Mammary epithelial cell (primary cell): ENCODE measurements at places on chromosomes 5 and 9.

- DNase-seq = no peak
Measured at GRCh38 chr5:133341296-133341695, 271.0 kb downstream of the FSTL4 start.

DNA sequence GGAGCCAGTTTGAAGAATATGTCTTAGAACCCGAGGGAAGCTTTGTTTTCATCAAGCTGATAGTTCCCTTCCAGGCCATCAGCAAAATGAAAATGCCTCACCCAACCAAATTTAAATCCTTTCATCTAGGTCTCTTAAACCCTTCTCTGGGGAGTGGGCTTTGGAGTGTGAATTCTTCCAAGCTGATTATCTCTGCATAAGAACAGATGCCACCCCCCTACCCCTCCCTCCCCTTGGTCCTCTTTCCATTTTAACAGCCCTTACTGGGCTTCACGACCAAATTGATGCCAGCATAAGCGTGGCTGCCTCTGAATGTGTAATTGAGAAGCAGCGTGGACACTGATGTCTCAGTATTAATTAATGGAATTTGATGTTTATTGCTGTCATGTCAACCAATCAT is 509.7 kb upstream of the CLINT1 start:
- DNase-seq = no peak

DNA sequence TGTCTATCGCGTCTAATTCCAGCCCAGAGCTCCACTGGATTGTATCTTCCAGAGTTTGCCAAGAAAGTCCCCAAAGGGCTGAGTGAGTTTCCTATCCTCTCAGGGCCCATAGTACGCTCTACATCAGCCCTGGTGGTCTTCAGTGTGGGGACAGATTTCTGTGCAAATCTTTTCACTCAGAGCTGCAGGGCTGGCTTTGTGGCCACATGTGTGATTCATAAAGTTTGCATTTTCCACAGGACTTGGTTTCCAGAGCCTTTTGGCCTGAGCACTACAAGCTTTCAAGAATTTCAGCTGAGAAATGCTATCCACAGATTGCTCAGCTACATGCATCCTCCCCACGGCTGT is 76.7 kb upstream of the CXCL14 start:
- DNase-seq = no peak

DNA sequence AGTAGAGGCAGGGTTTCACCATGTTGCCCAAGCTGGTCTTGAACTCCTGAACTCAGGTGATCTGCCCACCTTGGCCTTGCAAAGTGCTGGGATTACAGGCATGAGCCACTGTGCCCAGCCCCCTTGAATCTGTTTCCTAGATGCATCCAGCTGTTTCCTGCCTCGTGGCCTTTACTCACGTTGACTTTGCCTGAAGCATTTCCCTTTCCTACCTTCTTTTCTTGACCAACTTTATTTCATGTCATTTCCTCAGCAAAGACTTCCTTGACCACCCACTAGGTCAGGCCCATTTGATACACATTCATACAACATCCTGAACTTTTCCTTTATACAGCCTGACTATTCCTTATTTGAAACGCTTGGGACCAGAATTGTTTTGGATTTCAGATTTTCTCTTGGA is 51.0 kb downstream of the DOCK2 start:
- DNase-seq = no peak

DNA sequence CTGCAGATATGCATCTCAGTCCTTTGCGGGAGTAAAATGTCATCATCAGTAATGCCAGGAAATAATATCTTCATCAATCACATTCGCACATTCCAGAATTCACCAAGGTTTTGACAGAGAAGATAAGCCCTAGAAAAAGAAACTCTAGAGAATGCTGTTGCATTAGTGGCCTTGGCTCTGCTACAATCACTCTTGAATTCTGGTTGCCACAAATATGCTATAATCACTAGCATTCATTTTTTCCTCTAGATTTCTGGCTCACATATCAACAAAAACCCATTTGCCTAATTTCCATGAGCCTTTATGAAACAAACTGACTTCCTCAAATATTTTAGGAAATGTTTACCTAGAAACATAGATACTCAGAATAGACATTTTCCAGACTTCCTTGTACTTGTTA is 653.4 kb downstream of the ANXA1 start:
- DNase-seq = no peak

DNA sequence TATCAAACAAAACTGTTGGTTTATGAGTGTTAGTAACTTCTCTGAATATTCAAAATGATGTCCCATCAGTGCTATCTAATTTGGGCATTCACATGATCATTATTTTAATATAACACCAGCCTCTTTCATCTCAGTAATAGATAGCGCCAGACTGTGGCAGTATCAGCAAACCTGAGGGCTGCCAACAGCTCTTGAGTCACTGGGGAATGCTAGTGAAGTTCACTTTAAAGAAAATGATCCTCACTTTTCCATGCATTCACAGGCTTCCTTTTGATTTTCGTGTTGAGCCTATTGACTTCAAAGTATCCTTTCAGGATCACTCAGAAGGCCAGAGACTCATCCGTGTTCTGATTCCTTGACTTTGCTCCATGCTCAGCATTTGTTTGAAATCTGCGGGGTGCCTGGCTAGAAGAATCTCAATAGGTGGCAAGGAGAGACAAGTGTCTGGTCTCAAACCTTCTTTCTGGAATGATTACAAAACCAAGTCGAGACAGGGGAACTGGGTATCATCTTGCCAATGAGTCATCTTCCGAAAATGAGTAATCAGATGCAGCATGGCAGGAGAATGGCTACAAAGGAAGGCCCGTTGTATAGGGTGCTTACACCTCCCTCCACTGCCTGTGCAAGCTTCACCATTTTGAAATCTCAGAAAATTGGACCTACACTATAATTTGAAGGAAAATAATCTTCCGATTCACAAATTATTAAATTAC is 509.1 kb downstream of the RASEF start:
- peak; percentile 61 for DNase-seq

- peak; percentile 92 for DNase-seq
Measured at GRCh38 chr5:148011398-148012137, 52.2 kb upstream of the SPINK5 start.

DNA sequence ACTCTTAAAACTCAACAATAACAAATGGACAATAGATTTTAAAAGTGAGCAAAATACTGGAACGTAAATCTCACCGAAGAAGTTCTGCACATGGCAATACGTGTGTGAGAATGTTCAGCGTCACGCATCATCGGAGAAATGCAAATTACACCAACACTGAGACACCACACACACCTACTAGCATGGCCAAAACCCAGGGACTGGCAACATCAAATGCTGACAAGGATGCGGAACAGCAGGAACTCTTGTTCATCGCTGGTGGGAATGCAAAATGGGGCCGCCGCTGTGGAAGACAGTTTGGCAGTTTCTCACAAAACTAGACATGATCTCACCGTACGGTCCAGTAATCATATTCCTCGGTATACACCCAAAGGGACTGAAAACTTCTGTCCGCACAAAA is 21.6 kb upstream of the CLPTM1L start:
- no peak for DNase-seq

- DNase-seq = no peak
Measured at GRCh38 chr5:6812800-6813731, 99.8 kb downstream of the TENT4A start.

GRCh38 chr9:127091526-127091925 is 30.9 kb downstream of the ANGPTL2 start:
- DNase-seq = no peak

DNA sequence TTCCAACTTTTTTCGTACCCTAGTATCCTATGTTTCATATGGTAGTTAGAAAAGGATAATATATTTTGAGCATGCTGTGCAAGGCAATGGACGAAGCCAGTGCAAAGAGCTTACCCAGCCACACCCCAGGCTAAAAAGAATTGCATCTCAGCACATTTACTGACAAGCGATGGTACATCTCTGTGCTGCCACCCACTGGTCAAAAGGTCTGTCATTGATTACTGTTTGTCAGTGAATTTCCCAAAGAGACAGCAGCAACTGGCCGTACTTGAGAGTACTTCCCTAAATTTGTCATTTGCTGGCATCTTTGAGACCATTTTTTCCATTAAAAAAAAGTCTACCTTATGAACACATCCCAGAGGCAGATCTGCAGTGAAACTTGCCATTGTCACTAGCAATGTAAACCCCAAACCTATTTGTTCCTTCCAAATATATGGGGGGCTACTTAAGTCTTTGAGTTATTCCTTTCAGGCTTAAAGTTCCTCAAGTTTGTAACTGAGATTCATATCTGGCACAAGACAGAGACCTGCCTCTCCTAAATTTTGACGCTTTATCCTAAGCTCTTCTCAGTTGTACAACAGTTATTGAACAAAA is 184.3 kb downstream of the CTNND2 start:
- DNase-seq = peak; percentile 2

GRCh38 chr9:9133526-9133925 is 1333.9 kb upstream of the DMAC1 start:
- DNase-seq = no peak

DNA sequence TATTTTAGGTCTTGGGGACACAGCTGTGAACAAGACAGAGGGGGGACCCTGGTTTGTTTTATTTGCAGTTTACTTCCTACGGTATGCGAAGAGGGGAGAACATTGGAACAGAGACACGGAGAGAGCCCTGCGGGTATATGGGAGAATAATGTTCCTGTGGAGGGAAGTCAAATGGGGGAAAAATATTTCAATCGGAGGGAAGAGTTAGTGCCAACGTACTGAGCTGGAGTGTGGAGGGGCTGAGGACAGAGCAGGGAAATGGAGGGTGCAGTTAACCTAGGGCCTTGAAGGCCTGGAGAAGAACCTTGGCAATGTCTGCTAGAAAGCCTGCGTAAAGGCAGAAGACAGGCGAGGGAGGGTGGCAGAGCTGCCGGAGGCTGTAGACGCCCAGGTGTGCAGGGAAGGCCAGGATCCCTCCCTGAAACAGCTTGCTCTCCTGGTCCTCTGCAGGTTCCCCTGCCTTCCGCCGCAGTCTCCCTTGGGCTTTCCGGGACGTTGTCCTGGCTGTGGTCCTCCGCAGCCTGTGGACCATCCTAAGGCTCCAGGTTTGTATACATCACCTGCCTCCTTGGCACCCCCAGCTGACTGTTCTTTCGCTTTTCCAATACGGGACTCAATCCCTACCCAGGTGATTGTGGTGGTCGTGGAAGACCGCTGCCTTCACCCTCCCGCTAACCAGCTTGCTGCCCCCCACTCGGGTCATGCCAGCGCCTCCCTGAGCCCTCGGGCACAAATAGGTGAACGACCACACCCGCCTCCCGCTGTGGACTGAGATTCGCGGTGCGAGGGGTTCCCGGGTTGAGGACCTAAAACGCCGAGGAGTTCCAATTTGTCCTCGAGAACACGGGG is 1.9 kb upstream of the RACK1 start:
- no peak for DNase-seq

GRCh38 chr9:4760122-4760521 is 19.1 kb upstream of the AK3 start:
- no peak for DNase-seq

DNA sequence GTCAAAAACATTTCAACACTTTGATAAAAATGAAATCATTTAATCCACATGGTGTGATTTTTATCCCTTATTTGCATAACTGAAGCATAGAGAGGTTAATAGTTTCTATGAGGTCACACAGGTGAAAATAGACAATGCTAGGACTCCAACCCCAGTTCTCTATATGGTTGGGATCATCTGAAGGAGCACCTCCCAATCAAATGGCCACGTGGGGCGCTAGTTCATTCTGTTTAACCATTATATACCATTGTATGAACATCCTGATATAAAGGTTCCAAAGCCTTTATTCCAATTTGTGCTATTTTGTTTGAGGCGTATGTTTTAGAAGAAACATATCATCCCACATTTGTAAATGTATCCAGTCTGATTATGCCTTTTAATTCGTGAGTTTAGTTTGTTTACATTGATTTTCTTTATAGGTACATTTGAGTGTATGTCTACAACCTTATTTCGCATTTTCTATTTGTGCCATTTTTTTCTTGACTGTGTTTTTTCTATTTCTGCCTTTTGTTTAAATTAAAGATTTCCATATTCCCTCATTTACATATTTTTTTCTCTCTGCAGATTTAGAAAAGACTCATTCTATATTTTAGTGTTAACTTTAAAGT is 1092.0 kb downstream of the MAT2B start:
- peak; percentile 4 for DNase-seq

DNA sequence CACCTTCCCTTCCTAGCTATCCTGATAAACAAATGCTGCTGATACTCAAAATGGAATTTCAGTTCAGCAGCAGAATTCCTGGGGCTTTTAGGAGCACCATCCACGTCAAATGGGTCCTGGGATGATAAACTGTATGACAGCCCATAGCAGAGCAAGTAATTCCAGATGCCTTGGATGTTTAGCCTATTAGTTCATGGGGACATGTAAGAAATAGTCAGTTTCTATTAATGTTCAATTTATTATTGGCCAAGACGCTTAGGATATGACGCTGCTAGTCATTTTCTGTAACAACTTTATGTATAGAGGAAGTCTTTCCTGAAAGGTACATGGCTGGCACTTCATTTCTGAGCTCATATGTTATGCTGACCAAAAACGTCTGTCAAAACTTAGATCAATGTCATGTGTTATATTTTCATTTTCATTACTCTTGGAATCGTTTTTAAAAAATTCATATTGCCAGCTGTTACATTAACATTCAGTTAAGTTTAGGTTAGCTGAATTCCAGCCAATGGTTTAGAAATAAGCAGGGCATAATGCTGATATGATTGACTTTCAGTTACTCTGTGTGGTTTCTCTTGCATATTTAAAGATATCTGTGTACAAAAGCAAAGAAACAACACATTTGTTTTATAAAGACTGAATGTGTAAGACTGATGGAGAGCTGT is 243.8 kb downstream of the CSNK1G3 start:
- DNase-seq = no peak

DNA sequence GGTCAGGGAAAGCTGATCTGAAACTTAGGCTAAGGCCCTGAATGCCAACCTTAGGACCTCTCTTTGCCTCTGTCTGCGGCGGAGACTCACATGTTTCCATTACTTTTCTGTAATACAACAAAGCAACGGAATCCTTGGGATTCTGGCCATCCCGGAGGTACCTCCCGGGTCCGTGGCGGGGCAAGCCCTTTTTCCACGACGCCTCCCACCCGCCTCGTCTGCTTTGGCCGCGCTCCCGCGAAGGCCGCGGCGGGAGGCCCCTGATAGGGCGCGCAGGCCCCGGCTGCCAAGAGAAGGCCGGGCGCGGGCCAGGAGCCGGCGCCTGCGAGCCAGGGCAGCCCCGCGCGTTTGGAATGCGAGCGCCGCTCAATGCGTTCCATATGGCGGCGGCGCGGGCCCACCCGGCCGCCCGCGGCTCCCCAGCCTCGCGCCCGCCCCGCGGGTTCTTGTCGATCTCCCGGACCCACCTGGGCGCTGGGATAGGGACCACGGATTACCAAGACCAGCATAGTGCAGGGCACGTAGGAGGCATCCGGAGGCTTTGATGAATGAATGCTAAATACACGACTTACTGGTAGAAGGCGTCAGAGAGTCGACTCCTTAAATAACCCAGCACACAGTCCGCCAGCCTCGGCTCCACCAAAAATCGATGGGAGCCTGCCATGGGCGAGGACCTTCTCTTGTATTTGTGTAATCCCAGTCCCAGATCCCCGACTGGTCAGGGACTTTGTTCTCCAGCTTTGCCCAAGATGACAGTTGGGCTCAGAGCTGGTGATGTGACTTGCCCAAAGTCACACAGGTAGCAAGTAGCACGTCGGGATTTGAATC is 17.5 kb upstream of the PHF19 start:
- DNase-seq = no peak

GRCh38 chr5:92460505-92460904 is 1077.4 kb upstream of the ARRDC3 start:
- no peak for DNase-seq

- peak; percentile 41 for DNase-seq
Measured at GRCh38 chr5:54024466-54024865, 285.9 kb downstream of the ARL15 start.
